ENCODE measurements at places on chromosomes 16 and 17. TPM values are rescaled to one million over a fixed set of nuclear protein-coding genes. Genes with fewer than 3 reads are reported as not detected.

NPTX1 gene
- under 0.01 TPM for total RNA-seq

GRCh38 chr16:33877-34647 lies 19.3 kb downstream of the POLR3K start:
- no peak for DNase-seq

CHST5 gene
- total RNA-seq: not detected

- peak; percentile 100 for DNase-seq
Observed at GRCh38 chr17:43469145-43469544, 14.6 kb upstream of the DHX8 start.

GRCh38 chr17:34437188-34437587 lies 74.2 kb upstream of the CCL1 start:
- no peak for DNase-seq

- peak; percentile 15 for DNase-seq
Observed at GRCh38 chr16:88558457-88559442, 11.5 kb upstream of the ZC3H18 start.

DNA sequence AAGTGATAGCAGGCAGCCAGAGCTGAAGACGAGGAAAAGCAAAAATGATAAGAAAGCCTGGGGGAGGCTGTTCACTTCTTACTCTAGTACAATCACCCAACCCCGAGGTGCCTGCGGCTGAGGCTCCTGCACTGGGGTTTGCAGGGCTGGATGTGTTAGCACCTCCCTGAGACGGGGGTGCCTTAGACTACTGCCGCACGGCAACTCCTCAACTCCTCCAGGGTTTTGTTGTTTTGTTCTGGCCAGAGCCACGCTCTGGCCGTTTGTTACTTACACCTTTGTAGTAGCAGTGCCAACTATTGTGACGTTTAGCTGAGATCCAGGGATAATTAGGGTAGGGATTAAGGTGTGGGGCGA lies 51.5 kb downstream of the LDHD start:
- no peak for DNase-seq

ZP2 gene
- total RNA-seq: not detected

- no peak for DNase-seq
Observed at GRCh38 chr16:7628981-7629380, 296.3 kb downstream of the RBFOX1 start.

- no peak for DNase-seq
Observed at GRCh38 chr17:231191-231965, 49.9 kb upstream of the DOC2B start.

ARL5C gene
- total RNA-seq: not detected

- DNase-seq: peak; percentile 5
Observed at GRCh38 chr16:30184096-30184890, 891 bp downstream of the CORO1A start.

GPR139 gene
- total RNA-seq: not detected

DNA sequence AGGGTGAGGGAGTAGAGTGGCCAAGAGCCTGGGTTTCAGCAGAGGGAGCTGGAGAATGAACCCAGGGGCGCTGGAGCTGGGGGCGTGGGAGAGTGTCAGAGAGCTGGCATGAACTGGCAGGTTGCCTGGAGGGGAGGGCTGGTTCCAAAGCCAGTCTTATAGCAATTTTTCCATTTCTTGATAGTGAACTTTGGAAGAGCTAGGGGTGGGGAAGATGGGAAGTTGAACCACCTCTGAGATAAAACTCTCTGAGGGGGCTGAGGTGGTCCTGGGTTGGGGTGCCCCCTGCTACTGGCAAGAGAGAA lies 36.9 kb downstream of the ADGRG5 start:
- no peak for DNase-seq

PNMT gene
- total RNA-seq: not detected

SEZ6L2 gene
- 2.9 TPM for total RNA-seq
